T-cell (primary cell): ENCODE measurements at places on chromosomes 5 and 9.

GRCh38 chr5:25754895-25755294 is 1110.1 kb upstream of the CDH10 start:
- DNase-seq, result no peak

- no peak for DNase-seq
Measured at GRCh38 chr5:40976836-40977235, 67.5 kb downstream of the C7 start.

DNA sequence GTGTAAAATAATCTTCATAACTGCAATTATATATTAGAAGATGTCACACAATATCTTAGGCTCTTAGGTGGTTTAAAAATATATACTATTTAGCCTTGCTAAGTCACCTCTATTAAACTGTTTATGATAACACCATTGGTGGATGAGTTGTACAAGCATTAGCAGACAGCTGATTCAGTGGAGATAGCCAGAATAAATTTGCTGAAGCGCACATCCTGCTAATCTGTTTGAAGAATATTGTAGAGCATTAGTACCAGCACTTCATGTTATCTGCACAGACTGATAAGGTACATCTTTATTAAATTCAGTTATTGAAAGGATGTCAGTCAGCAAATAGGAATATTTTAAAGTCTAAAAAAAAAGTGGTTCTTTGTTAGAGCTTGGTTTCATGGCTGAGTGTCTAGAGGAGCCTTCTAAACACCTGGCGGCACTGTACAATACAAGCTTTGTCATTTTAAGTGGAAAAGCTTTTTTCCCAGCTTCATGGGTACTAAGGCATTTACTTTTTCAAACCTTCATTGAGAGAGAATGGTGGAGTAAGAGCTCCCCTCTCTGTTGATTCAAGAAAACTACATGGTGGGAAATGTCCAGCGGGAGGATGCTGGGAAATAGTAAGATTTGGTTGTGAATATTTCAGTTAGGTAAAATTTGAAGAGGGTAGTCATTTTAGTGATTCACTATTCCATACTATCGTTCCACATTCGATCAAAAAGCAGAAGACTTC is 275.1 kb downstream of the SLF1 start:
- DNase-seq, result no peak

DNA sequence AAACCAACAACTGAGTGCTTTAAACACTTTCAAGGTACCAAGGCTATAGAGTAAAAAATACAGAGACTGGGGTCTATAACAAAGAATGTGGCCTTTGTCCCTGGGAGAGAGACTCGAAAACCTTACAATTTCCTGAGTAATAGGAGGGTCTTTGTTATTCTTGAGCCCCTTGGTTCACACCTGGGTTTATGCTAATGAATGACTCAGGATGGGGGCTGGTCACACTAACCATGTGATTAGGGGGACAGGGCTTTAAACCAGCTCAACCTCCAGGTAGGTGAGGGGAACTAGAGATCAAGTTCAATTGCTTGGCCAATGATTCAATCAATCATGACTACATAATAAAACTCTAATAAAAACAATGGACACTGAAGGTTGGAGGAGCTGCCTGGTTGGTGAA is 50.2 kb downstream of the PLPP1 start:
- no peak for DNase-seq

- no peak for DNase-seq
Measured at GRCh38 chr5:104344809-104345208, 782.2 kb upstream of the NUDT12 start.

GRCh38 chr9:130579738-130580463 is 524 bp downstream of the FUBP3 start:
- DNase-seq, result peak; percentile 9

- DNase-seq, result no peak
Measured at GRCh38 chr9:123070198-123070597, 36.7 kb downstream of the GPR21 start.

- DNase-seq, result no peak
Measured at GRCh38 chr5:73947906-73948640, 322.1 kb downstream of the ARHGEF28 start.

GRCh38 chr5:169442913-169443784 is 140.4 kb upstream of the SPDL1 start:
- DNase-seq, result no peak

- no peak for DNase-seq
Measured at GRCh38 chr5:178403351-178403750, 170.7 kb upstream of the PHYKPL start.

DNA sequence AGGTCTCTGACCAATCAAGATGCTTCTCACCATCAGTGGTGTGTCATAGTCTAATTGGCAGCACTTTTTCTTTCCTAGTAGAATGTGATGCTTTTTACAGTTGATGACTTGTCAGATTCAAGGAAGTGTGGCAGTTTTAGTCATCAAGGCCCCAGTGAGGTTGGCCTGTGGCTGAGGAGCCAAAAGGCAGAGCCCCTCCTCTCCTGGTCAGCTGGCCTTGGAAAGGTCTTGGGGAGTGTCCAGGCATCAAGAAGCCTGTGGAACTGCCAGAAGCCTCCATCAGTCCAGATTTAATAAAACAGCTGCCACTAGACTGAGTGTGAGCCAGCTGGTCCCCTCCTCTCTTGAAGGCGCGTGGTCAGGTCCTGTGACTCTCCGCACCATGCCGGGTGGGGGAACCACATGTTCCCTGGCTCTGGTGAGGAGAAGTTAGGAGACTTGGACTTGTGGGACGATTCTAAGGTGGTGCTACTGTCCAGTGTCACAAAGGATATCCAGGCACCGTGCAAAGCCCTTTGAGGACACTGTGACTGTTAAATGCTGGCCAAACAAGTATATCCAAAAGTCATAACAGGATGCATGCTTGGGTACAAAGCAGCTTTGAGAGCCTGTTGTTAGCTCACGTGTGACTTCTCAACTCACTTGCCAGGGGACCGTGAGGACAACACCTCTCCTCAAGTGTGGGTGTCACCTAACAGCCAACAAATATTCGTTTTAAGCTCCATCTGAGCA is 6.1 kb upstream of the ANGPTL2 start:
- no peak for DNase-seq

DNA sequence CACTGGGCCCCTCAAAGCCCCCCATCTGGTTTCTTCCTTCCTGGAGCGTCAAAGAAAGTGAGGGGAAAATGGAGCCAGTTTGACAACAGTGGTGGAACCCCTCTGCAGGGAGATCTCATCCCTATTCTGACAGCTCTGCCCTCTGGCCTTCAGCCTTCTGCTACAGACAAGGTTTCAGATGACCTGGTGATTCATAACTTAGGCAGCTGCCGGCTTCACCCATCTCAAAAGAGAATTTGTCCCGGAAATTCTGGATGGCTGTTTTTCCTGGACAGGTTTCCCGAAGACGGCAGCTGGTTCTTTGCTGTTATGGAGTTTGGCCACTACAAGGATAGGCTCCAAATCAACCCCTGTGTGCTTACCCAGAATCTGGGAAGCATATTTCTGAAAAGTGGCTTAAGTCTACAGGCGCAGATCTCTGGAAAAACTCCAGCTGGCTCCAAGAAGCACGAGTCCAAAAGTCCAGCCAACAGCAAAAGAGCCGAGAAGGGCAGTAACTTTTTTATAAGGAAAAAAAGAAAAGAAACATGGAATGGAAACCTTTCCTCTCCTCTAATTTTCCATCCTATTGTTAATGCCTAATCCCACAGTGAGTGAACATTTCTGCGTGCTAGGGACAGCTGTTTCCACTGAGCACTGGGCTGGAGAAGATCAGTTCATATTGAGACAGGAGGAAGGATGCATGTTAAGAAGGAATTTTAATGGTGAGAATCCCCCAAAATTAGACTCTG is 54.5 kb downstream of the ZNF366 start:
- DNase-seq, result no peak

DNA sequence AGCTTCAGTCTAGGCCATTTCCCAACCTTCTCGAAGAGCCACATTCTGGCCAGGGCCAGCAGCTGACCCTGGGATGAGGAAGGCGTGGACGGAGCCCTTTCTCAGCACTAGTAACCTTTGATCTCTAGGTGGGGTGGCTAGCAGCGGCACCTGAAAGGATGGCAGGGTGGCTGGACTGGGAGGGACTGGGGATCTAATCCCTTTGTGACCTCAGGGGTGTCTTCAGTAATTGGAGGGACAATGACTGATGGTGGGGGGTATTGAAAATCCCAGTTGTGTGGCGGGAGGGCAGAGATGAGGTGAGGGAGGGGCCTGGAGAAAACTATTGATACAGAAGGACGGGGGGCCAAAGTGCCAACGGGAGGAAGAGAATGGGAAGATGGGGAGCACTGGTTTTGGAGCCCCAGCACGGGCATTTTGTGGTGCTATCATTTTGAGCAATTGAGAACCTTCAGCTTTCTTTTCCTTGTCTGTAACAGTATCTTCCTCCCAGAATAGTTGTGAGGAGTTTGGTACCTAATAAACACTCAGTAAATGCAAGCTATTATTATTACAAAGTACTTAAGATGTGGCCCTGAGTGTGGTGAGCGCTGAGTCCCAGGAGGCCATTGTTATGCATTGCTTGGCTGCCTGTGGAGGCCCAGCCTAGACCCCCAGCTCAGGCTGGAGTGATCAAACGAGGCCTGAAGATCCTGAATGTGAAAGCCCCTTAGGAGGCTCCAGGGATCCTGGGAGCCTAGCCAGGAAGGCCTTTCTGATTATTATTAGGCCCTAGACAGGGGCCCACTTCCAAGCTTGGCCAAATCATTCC is 37.3 kb upstream of the UBE2D2 start:
- no peak for DNase-seq

GRCh38 chr5:158398360-158399201 is 539.6 kb upstream of the CLINT1 start:
- DNase-seq, result no peak

DNA sequence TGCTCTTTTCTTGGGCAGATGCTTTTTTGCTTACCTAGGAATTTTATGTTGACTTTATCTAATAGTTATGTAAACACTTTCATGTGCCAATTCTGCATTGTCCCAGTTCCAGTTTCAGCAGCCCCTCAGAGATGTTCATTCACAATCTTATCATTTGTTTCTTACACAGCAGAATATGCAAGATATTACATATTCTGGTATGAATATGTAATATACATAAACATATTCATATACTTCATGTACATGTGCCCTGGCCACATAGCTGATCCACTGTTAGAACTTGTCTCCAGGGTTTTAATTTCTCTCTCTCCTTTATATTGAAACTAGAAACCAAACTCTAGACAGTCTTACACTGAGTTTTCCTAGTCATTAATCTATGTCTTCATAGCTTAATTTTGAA is 90.2 kb upstream of the PARP8 start:
- DNase-seq, result no peak

DNA sequence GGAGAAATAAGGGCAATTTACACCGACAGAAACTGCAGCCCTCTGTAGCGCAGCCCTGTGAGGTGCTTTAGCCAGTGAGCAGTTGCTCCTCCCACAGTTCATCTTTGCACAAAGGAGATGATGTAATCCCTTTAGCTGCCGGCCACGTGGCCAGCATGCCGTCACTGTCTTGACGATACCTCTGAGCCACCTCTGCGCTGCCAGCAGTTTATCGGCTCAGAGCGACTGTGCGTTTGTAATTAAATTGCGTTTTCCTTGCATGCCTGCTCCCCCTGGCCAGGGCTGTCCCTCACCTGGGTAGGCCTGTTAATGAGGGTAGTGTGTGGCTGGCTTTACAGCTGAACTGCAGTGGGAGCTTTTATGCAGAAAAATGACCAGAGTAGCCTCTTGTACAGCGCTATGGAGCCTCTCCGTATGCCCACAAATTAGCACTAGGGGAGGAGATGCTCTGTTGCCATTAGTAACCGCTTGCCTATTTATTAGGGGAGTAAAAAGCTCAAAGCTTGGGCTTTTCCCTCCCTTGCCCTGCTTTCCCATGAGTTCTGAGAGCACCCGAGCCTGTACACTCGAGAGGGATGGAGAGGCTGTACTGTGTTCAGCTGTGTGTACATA is 107.0 kb downstream of the TRIO start:
- no peak for DNase-seq

DNA sequence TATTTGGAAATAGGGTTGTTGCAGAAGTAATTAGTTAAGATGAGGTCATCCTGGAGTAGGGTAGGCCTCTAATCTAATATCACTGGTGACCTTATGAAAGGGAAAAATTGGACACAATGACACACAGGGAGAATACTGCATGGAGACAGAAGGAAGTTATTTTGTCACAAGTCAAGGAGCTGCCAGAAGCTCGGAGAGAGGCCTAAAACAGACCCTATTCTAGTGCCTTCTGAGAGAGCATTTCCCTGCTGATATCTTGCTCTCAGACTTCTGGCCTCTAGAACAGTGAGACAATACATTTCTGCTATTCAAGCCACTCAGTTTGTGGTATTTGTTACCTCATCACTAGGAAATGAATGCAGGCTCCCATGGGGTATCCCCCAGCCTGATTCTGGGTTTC is 332.9 kb downstream of the CSNK1G3 start:
- no peak for DNase-seq

DNA sequence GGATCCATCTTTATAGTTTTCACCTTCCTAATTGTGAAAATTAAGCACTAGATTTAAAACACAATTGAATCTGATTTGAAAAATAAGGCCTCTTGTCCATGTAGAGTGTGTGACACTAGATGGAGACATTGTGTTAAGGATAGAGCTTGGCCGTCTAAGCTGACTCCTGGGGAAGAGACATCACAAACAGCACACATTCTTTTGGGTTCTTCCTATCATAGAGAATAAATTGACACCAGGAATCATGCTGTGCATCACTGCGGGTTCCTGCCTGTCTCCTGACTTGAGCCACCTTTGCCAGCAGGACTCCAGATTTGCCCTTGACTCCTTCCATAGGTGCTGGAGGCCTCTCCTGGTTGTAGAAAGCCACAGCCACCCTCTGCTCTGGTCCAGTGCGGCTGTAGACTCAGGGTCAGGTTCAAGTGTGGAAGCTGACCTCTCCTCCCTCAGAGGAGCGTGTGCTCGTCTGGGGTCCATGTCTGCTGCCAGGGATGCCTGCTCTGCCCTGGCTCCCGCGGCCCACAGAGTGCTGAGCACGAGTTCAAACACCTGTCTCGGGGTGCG is 11.2 kb downstream of the ROPN1L start:
- no peak for DNase-seq

GRCh38 chr5:135309391-135310327 is 89.4 kb downstream of the MACROH2A1 start:
- DNase-seq, result no peak

GRCh38 chr9:76298521-76299144 is 95.6 kb downstream of the RFK start:
- no peak for DNase-seq

DNA sequence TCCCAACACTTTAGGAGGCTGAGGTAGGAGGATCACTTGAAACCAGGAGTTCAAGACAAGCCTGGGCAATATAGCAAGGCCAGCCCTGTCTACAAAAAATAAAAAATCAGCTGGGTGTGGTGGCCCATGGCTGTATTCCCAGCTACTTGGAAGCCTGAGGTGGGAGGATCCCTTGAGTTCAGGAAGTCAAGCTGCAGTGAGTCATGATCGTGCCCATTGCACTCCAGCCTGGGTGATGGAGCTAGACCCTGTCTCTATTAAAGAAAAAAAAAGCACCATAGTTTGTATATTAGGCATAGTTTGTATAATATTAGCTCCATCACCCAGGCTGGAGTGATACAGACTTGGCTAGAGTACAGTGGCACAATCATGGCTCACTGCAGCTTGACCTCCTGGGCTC is 9.6 kb upstream of the NME5 start:
- DNase-seq, result no peak

- DNase-seq, result no peak
Measured at GRCh38 chr5:902129-902916, 9.6 kb downstream of the TRIP13 start.
